ENCODE measurements at places on chromosomes 6 and 20. TPM values are rescaled to one million over a fixed set of nuclear protein-coding genes. Genes with fewer than 3 reads are reported as not detected.
A peak's percentile ranks its signal among the peaks of the same experiment; 100 is the strongest.

- peak; percentile 5 for DNase-seq
These were observed 100.5 kb downstream of the LMBRD1 start for GRCh38 chr6:69696273-69696672.

DNA sequence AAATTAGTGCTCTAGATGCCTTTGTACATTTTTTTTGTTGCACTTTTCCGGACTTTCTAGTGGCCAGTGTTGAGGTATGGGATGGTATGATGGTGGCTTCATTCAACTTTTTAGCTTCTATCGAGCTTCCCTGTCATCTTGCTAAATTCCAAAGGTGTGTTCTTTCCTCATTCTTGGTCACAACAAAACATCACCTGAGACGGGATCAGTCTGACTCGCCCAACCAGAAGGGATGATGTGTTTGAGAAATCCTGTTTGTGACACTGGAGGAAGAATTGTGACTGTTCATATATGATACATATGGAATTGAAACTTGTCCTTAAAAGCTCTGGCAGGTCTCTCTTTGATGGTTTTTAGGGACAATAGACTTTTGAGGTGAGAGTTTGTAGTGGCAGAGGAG is 33.8 kb downstream of the KCNS1 start:
- DNase-seq = no peak

DNA sequence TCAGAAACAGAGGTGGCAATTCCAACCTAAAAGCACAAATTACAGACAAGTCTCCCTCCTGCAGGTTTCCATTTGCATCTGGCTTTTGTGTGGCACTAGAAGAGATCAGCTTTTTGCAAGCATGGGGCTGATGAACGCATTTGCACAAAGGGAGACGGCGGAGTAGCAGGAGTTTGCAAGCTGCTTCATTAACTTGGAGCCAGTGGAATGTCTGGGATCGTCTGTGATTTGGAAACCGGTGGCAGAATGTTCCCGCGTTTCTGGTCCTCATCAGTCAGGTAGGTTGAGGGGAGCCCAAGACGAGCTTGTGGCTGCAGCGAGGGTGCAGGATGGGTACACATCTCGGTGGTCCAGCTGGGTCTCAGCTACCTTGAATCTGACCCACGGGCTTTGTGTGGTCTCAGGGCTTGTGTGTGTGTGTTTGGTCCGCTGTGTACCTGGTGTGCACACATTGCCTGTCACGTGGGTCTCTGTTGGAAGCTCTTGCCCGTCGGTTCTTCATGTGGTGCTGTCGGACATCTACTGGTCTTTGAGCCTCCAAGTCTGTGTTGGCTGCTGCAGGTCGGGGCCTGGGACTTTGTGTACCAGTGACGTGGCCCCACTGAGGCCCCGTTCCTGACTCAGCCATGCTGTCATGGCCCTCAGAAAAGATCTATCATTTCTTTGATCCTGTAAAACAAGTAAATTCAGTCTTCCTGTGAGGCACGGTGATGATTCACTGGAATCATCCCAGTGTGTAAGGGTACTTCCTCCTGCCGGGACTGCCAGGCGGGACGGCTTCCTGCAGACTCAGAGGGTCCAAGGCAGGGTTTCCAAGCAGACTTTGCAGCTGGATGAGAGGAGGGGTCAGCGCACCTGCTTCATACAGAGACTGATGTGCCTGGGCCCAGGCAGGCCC is 12.4 kb upstream of the MYT1 start:
- DNase-seq = peak; percentile 46

Gene MOXD1
- total RNA-seq = 10.6 TPM
